Endodermal cell (in vitro differentiated cells): ENCODE measurements at places on chromosomes 6 and 20. TPM values are rescaled to one million over a fixed set of nuclear protein-coding genes. Genes with fewer than 3 reads are reported as not detected.
A peak's percentile ranks its signal among the peaks of the same experiment; 100 is the strongest.

Gene MRPS18A
- 44.4 to 58.1 TPM (median 53.6 TPM) in 3 replicates for total RNA-seq

Gene PAX1
- total RNA-seq, result not detected in 2 replicates

Gene MYCT1
- 15.9 and 17.2 TPM in 2 replicates for total RNA-seq

Gene VIP
- not detected in 3 replicates for total RNA-seq

Gene C2
- total RNA-seq, result 0.29 and 0.34 TPM in 2 replicates

Gene SLC22A3
- 3.1 TPM in 2 replicates for total RNA-seq

Gene DACT2
- 39.9 and 44.0 TPM in 2 replicates for total RNA-seq

DNA sequence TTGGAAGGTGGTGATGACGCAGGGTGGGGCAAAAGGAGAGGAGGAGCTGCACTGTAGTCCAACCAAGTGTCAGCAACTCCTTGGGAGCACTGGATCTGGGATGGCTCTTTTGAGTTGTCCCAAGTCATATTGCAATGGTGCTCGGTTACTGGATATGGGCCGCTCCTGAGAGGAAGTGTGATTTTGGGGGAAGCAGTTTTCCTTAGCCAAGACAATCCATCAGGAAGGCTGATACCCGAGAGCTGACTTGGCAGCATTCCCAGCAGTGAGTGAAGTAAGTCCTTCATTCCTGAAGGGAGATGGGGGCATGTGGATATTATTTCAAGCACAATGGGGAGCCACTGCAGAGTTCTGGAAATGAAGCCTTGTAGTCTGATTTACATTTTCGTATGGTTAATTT lies 354.1 kb downstream of the RFPL4B start:
- H3K27me3 ChIP-seq, result no peaks in the 10 kb centered on the region
- H3K4me3 ChIP-seq, result no peak overlapping the region
- no peaks in the 10 kb centered on the region for H3K36me3 ChIP-seq

- H3K4me1 ChIP-seq, result peaks cover 16% of the 10 kb centered on the region
- peak overlapping the region; percentile 65 for H3K27ac ChIP-seq
- no peak for DNase-seq
- no peaks in the 10 kb centered on the region for H3K27me3 ChIP-seq
Observed at GRCh38 chr20:20203784-20204183, 151.5 kb downstream of the CFAP61 start.

DNA sequence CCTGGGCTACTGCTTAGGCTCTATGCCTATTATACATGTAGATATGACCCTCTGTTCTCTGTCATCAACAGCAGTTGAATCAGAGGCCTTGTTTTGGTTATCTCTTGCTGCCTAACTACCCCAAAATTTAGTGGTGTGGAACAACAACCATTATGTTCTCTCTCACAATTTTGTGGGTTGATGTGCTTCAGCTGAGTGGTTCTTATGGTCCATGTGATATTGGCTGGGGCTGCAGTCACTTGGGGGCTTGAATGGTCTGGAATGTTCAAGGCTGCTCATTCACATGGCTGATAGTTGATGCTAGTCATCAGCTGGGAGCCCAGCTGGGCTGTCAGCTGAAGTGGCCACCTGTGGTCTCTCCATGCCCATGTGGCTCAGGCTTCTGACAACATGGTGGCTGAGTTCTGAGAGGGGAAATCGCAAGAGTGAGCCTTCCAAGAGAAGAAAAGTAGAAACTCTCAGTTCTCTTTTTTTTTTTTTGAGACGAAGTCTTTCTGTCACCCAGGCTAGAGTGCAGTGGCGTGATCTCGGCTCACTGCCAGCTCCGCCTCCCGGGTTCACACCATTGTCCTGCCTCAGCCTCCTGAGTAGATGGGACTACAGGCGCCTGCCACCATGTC lies 47.8 kb downstream of the SHLD1 start:
- H3K36me3 ChIP-seq, result no peaks in the 10 kb centered on the region
- no peak overlapping the region for H3K4me3 ChIP-seq
- no peaks in the 10 kb centered on the region for H3K27me3 ChIP-seq

DNA sequence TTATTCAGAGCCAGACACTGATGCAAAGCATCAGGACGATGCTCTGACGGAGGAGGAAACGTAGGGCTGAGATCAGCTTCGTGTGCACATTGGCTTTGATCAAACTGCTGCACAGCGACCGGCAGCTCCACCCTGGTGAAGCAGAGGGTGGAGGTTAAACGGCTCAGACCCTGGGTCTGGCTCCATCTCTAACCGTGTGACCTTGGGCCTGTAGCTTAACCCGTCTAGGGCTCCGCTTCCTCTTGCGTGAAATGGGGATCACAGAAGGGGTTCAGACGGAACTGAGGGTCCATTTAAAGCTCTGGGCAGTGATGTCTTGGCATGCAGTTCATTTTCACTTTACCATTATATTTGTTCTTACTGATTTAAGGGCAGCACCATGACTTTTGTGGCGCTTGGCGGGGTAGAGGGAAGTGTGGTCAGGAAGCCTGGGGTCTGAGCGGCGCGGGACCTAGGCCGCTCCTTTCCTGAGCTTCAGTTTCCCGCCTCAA lies 644 bp downstream of the RBL1 start:
- peaks cover 6% of the 10 kb centered on the region for H3K36me3 ChIP-seq
- no peaks in the 10 kb centered on the region for H3K27me3 ChIP-seq
- DNase-seq, result no peak
- peak overlapping the region; percentile 82 for H3K4me3 ChIP-seq
- peaks cover 2% of the 10 kb centered on the region for H3K4me1 ChIP-seq

- no peaks in the 10 kb centered on the region for H3K27me3 ChIP-seq
- H3K36me3 ChIP-seq, result no peaks in the 10 kb centered on the region
- no peak overlapping the region for H3K4me3 ChIP-seq
- DNase-seq, result peak; percentile 97
- H3K27ac ChIP-seq, result no peak overlapping the region
Observed at GRCh38 chr6:169831450-169832246, 80.2 kb downstream of the ERMARD start.

GRCh38 chr6:112272799-112273198 lies 18.4 kb upstream of the LAMA4 start:
- no peaks in the 10 kb centered on the region for H3K36me3 ChIP-seq
- H3K27ac ChIP-seq, result no peak overlapping the region
- DNase-seq, result no peak
- H3K4me1 ChIP-seq, result no peaks in the 10 kb centered on the region

GRCh38 chr6:30357678-30358540 lies 13.0 kb downstream of the RPP21 start:
- H3K4me1 ChIP-seq, result peaks cover 7% of the 10 kb centered on the region
- peak; percentile 90 for DNase-seq
- H3K27me3 ChIP-seq, result peaks cover 34% of the 10 kb centered on the region
- H3K36me3 ChIP-seq, result no peaks in the 10 kb centered on the region

GRCh38 chr6:7604506-7604905 lies 14.5 kb downstream of the SNRNP48 start:
- peaks cover 94% of the 10 kb centered on the region for H3K36me3 ChIP-seq
- H3K27ac ChIP-seq, result no peak overlapping the region
- no peaks in the 10 kb centered on the region for H3K4me1 ChIP-seq

GRCh38 chr6:88823998-88824397 lies 139.4 kb downstream of the RNGTT start:
- no peak overlapping the region for H3K4me3 ChIP-seq
- H3K27ac ChIP-seq, result no peak overlapping the region
- no peaks in the 10 kb centered on the region for H3K4me1 ChIP-seq
- H3K27me3 ChIP-seq, result no peaks in the 10 kb centered on the region
- peaks cover 5% of the 10 kb centered on the region for H3K36me3 ChIP-seq

GRCh38 chr6:158441716-158442215 lies 118.1 kb upstream of the TMEM181 start:
- no peak for DNase-seq
- no peaks in the 10 kb centered on the region for H3K4me1 ChIP-seq
- H3K36me3 ChIP-seq, result peaks cover 35% of the 10 kb centered on the region
